ELF-1 (cell line): ENCODE measurements at places on chromosomes 3 and 15.

- DNase-seq: peak; percentile 8
Measured at GRCh38 chr3:97658668-97659285, 105.8 kb upstream of the ARL6 start.

GRCh38 chr3:24318677-24319287 lies 175.9 kb downstream of the THRB start:
- no peak for DNase-seq

DNA sequence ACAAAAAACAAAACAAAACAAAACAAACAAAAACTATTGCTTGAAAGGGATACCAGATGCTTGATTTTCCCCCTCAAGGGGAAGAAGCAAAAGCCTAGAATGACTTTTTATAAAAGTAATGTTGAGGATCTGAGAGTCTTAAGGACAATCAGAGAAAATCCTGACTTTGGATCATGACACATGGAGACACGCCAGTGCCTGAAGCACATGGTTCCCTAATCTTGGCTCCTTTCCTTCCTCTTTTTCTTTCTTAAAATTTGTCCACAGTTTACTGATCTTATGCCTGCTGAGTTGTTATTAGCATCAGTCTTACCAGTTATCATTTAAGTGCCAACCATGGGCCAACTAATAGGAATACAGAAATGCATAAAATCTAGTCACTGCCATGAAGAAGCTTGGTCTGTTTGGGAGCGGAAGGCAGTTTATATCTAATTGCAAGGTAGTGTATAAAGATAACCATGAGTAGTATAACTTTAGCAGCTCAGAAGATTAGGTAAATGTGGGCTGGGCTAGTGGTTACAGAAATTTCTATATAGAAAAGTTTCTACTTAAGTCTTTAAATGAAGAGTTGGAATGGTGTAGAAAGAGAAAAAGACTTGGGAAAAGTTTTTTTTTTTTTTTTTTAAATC lies 6.9 kb downstream of the GLCE start:
- DNase-seq: no peak

GRCh38 chr3:118949113-118949760 lies 85.4 kb downstream of the IGSF11 start:
- no peak for DNase-seq

GRCh38 chr15:56653107-56653506 lies 80.2 kb downstream of the ZNF280D start:
- DNase-seq: no peak

GRCh38 chr15:69543681-69544364 lies 91.2 kb downstream of the RPLP1 start:
- DNase-seq: no peak

- no peak for DNase-seq
Measured at GRCh38 chr3:42353631-42354030, 56.8 kb downstream of the LYZL4 start.

DNA sequence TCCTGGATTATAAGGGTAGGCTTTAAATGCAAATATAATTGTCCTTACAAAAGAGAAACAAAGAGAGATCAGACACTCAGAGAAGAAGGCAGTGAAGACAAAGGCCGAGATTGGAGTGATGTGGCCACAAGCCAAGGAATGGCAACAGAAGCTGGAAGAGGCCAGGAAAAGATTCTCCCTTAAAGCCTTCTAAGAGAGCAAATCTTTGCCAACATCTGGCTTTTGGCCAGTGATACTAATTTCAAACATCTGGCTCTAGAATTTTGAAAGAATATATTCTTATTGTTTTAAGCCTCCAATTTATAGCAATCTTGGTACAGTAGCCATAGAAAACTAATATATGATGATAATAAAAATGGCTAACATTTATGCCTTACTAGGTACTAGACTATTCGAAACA lies 615.8 kb upstream of the ZNF385D start:
- DNase-seq: no peak

DNA sequence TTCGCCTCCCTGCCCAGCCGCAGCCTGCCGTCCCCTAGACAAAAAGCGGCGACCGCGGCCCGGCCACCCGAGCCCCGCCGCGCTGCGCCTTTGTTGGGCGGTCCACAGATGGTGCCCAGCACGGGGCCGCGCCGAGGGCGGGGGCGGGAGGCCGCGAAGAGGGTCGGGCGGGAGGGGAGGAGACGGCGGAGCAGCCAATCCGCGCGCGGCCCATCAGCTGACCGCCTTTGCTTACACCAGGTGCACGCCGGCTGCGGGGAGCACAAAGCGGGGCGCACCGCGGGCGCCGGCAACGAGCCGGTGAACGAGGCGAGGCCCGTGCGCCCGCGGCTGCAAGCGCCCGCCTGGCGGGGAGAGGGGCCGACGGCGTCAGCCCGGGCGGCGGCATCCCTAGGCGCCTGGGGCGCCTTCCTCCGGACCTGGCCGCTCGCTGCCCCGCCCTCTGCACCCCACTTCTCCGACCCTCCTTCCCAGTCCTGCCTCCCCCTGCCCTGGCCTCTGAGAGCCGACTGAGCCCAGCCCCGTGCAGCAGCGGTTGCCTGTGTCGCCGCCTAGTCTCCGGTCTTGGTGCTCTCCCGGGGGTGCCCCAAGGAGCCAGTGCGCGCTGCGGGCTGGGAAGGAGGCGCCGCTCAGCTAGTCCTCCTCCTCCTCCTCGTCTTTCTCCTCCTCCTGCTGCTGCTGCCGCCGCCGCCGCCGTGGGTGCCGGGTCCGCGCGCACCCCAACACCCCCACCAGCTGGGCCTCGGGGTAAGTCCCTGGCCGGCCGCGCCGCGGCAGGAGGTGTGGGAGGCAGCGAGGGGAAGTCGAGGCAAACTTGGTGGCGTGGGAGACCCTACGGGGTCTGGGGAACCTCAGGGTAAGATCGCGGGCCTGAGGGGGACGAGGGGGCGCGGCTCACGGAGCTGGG lies at the start of gene LRRN1:
Gene LRRN1, plus strand, starts transcription at position 259 of the 907 bp plus-strand sequence. CDS start 45,211 bp downstream, outside the sequence.
- no peak for DNase-seq
